ENCODE measurements at places on chromosomes 2 and 18.

- DNase-seq = no peak
Measured at GRCh38 chr2:162343492-162343823, 474 bp upstream of the GCA start.

DNA sequence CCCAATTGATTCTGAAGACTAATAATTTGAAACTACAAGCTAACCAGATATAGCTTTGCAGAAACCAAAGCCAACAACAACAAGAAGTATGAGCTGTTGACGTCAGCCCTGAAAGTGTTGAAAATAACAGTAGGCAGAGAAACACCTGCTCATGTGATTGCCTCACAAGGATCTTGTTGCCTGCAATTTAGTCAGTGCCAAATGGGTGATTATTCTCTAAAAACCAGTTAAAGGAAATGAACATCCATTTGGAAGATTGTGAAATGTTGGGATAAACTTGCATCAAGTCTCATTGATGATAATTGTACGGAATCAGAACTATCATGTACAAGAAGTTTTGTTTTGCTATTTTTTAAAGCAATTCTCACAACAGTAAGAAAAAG lies 2.8 kb downstream of the CYTIP start:
- DNase-seq = no peak

DNA sequence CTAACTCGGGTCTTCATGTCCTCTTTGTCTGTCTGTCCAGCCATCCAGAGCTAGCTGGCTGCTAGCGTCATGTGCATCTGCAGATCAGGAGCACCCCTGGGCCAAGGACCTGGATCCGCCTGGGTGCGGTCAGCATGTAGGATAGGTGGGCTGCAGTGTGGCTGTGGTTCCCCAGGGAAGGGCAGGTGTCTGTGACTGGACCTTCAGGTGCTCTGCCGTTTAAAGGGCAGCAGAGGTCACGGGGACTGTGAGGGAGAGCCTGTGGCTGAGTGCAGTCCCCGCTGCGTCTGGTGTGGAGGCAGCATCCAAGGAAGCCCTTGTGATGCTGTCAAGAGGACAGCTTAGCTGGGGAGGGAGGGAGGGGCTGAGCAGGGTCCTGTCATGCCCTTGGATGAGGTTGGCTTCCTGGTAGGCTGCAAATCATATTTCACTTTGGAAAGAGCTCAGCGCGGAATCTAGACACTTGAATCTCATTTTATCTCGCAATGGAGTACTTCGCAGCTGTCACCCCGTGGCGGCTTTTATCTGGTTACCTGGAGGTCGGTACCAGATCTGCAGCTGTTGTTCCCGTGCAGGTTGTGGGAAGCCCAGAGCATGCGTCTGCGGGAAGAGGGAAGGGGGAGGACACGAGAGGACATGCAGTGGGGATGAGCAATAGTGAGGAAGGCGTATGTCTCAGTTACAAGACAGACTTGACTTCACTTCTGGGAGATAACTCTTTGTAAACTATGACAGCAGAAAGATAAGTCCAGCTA lies 5.9 kb upstream of the RALB start:
- no peak for DNase-seq

- no peak for DNase-seq
Measured at GRCh38 chr2:47833516-47833968, 50.6 kb downstream of the MSH6 start.

DNA sequence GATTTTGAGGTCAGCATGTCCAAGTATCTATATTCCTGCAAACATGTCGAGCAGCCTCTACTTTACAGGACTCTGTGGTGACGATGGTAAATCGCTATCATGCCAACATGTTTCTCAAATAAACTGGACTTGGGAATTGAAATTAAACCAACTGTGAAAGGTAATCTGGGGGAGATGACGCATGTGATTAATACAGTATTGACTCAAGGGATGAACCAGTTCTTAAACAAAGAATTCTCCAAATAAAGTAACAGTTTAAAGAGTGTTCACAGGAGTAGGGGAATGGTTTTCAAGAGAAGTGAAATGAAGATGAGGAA lies 54.3 kb downstream of the THUMPD2 start:
- no peak for DNase-seq

DNA sequence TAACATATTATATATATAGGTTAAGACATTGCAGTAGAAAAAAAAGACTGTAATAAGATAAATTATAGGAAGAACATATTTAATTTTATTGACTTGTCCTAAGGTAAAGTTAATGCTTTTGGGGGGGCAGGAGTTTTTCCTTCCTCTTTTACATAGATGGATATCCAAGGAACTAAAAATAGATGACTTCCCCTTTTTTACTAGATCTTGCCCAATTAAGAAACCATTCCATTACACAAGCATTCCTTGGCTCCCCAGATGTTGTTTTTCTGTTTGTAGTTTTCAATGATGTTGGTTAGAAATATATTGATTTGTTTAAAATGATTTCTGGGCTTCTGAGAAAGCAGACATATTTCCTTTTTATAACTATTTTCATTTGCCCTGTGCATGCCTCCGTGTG lies 22.4 kb upstream of the PMAIP1 start:
- no peak for DNase-seq

GRCh38 chr2:150532879-150533278 lies 45.4 kb upstream of the RND3 start:
- no peak for DNase-seq

DNA sequence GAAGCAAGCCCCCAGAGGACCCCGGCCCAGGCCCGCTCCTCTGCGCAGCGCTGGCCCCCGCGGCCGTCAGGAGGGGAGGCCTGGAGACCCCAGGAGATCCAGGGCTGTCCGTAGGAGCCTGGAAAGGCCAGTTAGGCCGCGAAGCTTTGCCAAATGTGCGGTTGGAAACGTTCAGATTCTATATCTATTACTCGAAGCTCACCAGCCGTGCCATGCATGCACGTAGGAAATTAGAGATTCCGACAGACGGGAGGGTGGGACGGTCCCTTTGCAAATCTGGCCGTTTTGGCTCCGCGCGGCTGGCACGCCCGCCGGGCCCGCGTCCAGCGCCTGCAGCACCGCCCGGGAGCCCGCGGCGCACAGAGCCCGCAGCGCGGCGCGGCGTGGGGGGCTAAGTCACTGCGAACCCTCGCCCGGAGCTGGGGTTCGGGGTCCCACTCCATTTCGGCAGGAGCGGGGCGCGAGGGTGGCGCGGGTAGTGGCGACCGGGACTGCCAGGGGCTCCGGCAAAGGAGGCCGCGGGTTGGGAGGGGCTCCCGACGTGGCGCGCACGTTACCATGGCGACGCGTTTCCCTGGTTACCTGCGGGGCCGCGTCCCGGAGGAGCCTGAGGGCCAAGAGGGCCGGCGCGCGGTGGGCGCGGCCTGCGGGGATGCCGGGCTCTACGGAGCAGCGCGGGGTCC lies 488.6 kb upstream of the SMIM21 start:
- DNase-seq = no peak

DNA sequence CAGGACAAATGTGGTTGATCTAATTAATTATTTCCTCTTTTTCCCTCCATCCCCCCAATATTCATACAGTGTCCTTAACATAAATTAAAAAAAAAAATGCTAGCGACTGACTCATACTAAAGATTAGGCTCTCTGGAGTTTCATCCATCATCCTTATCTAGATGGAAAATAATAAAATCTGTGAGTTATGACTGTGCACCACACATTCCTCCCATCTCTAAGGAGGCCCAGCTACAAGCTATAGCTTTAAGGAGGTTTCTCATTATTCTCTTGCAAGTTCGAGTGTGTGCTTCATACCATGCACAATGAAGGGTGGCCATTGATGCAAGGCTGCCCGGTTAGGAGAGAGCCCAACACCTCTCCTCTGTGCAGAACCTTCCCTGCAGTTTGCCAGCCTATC lies 77.3 kb downstream of the XDH start:
- DNase-seq = no peak

GRCh38 chr2:143688248-143688647 lies 559.0 kb downstream of the ARHGAP15 start:
- DNase-seq = no peak

GRCh38 chr18:7002107-7002506 lies 115.5 kb downstream of the LAMA1 start:
- no peak for DNase-seq

- DNase-seq = no peak
Measured at GRCh38 chr18:78507217-78507616, 472.4 kb upstream of the SALL3 start.

DNA sequence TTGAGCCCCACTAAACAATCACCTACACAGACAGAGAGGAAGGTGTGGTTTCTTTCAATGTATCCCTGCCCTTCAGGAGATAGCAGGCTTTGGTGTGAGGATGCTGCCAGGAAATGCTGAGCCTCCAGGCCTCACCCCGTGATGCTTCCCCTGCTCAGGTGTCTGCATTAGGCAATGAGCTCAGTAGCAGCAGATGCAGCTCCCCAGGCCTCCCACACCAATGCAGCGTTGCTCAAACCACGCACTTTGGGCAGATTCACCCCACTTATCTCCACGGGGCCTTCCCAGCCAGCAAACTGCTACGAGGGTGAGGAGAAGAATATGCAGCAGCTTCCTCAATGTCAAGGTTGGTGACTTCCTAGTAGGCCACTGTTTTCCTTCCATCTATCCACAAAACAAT lies 229.3 kb upstream of the PXDN start:
- DNase-seq = no peak

DNA sequence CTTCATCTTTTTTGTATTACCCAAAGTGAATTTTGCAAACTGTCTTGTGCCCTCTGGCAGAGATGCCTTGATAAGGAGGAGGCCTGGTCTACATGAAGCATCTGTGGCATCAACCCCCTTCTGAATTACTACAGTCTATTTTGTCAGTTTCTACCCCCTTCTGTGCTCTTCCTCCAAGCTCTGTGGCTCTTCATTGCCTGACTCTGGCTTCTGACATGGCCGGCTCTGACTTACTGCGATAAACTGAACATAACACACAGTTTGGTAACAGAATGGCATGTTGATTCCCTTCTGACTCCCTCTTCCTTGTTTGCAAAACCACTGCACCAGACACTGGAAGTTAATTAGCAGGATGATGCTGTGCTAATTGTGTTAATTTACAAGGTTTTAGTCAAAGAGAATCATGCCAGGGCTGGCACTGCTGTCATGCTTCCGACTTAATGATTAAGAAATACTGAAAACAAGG lies 122.5 kb downstream of the FIGN start:
- no peak for DNase-seq

DNA sequence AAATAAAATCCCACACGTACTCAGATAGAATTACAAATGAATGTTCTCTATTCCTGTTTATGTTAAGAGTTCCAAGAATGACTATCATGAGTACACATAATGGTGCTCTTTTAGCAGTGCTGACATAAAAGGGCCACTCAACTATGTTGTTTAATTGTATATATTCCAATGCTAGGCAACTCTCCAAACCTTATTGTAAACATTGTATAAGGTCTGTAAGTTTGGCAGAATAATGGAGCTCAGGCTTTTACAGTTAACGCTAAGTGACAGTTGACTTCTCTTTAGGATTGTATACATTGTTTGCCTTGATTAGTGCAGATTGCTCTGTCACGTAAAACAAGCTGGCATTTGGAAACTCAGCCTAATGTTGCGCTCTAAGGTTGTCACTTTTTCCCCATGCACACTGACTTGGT lies 20.8 kb downstream of the RBMS1 start:
- DNase-seq = no peak

DNA sequence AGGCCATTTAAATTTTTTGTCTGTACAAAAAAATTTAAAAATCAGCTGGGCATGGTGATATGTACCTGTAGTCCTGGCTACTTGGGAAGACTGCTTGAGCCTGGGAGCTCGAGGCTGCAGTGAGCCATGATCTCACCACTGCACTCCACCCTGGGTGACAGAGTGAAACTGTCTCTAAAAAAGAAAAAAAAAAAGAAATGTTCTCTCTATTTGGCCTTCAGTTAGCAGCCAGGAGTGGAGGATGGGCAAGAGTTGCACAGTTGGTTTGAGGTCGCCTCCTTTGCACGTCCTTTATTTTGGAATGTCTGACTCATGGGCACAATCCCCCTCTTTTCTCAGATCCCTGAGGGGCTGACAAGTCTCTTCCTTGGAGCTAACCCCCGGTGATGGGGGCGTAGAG lies 26.3 kb downstream of the ITM2C start:
- peak; percentile 36 for DNase-seq

DNA sequence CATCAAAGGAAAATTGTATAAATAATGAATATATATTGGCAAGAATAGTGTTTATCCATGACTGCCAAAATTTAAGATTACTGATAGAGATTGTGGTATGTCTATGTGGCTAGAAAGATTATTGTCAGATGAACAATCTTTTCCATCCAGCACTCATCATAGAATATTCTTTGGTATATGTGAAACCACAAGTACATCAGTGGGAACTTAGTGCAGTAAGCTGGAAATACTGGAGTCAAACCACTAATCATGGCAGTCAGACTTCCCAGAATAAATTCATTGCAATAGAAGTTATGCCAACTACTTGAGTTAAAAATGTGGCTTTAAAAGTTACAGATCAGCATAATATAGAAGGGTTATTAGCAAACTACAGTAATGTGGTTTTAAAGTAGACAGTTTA lies 310.3 kb downstream of the GULP1 start:
- no peak for DNase-seq

DNA sequence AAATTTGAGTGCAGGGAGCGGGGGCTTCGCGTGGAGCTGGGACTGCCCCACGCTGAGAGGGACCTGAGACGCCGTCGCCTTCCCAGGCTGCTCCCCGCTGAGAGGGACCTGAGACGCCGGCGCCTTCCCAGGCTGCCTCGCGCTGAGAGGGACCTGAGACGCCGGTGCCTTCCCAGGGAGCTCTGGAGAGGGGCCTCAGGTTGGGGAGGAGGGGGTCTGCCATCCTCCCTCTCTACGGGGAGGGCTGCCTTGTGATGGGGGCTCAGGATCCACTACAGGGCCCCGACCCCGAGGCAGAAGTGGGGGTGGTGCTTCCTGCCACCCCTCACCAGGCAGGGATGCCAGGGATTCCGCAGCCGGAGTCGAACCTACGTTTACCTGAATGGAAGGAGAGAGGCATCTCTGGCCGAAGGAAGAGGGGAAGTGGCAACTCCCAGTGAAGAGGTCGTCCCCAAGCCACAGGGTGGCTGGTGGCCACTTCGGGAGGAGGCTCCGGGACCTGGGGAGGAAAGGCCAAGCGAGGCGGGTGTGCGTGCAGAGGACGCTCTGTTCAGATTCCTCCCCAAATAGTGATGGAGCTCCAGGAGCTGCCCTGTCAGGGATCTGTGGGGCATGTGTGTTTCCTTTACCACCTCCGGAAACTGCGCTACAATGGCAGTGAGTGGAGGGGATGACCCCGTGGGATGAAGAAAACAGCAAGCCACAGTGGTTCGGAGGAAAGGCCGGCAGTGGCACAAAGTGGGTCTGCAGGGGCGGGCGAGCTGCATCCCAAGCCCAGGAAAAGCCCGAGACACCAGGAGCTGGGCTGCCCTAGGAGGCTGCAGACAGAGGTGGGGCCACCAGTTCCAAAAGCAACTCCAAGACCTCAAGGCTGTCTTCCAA lies 108.2 kb upstream of the CTDP1 start:
- DNase-seq = no peak

- DNase-seq = no peak
Measured at GRCh38 chr2:175017618-175018414, 12.6 kb upstream of the CHN1 start.

GRCh38 chr2:130853391-130853790 lies 16.7 kb downstream of the ARHGEF4 start:
- DNase-seq = no peak
